ENCODE measurements at places on chromosomes 2 and 18. TPM values are rescaled to one million over a fixed set of nuclear protein-coding genes. Genes with fewer than 3 reads are reported as not detected.

SLC16A14 gene
- polyA plus RNA-seq: 5.0 TPM

PRKD3 gene
- polyA plus RNA-seq: 49.5 TPM

ALK gene
- polyA plus RNA-seq: 0.29 TPM

DCDC2C gene
- not detected for polyA plus RNA-seq

REG3G gene
- polyA plus RNA-seq: not detected

AGXT gene
- 0.15 TPM for polyA plus RNA-seq

- DNase-seq: no peak
Observed at GRCh38 chr2:111049792-111050640, 70.7 kb upstream of the BCL2L11 start.

DNA sequence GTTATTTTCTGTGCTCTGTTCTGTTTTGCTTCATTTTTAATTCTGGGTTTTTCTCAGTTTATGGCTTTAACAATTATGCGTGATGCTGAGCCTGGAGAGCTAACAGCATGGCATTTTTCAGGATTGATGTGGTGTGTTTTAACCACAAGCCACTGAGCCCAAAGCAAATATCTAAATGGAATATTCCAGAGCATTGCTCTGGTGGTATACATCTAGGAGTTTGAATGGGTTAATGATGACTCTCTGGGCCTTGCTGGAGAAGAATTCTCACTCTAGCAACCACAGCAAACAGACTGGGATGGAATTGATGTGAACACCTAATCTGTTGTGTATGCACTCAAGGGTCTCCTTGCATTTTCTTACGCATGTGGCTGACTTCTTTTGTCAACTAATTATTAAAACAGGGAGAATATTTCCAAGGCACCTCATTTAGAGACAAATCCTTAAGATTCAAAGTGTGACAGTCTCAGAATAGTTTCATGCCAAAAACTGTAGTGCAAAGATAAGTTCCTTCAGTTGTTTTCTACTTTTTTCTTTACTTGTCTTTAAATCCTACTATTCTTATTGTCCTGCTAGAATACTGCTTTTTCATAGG, 164.0 kb downstream of the DTNA start:
- no peak for DNase-seq

DNA sequence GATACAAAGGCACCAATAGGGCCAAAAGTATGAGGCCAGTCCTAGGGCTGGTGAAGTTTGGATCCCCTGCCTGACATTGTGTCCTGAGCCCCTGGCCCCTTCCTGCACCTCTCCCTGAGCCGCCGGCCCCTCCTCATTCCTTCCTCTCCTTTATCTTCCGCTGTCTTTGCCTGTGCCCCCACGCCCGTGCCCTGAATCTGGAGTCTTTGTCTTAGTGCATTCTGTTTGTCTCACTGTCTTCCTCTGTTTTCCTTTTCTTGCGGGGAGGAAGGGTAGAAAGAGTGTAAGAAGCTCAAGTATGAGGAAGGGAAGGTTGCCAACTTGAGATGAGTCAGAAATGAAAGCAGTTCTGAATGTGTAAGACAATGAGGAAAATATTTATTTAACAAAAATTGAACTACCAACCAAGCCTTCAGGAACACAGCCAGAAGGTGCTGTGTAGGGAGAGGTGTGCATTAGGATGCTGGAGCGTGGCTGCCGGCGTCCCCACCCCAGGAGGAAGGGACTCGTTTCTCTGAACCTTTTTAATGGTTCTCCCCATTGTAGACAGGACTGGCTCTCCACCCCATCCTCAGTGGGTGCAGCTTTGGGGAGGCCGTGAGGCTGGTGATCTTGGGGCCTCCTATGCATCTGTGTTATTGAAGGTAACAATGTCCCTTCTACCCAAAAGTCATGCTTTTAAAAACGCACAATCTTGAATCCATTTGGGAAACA, 133.1 kb downstream of the NEDD4L start:
- DNase-seq: no peak

GRCh38 chr18:51266773-51267172, 69.3 kb upstream of the MEX3C start:
- DNase-seq: no peak

GRCh38 chr2:170238776-170239175, 60.8 kb downstream of the MYO3B start:
- no peak for DNase-seq

- DNase-seq: no peak
Observed at GRCh38 chr2:151033271-151034248, 228.1 kb downstream of the RBM43 start.

DNA sequence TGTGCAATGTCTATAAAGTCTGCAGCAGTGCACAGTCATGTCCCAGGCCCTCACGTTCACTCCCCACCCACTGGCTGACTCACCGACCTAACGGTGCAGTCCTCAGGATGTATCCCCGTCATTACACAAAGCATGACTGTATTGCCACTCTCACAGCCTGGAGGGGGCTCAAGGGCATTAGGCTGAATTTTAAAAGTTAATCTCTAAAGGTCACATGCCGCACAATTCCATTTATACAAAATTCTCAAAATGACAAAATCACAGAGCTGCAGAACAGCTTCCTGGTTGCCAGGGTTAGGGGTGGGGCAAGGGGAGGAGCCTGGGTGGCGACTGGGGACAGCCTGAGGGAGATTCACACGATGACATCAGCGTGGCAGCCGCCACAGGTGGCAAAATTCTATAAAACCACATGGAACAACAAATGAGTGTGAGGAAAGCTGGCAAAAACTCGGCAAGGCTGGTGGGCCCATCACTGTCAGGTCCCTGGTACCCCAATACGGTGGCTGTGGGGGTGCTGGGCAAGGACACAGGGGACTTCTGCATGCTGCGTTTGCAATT, 97.6 kb downstream of the NDUFA10 start:
- DNase-seq: no peak

DNA sequence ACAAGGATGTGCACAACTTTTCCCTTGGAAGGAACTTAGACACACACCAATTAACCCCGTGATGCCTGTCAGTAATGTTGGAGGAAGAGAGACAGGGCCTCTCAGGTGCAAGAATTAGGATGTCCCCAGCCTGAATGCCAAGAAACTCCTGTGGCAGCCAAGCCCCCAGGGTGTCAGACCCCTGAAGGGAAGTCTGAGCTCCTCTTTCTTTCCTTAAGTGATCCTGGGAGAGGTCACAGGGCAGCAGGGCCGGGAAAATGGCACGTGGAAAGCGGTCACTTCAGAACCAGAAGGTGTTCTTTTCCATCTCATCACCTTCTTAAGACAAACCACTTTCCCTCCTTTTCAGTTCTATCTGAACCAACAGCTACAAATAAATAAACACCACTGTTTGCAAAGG, 185.9 kb downstream of the ANAPC1 start:
- no peak for DNase-seq

DNA sequence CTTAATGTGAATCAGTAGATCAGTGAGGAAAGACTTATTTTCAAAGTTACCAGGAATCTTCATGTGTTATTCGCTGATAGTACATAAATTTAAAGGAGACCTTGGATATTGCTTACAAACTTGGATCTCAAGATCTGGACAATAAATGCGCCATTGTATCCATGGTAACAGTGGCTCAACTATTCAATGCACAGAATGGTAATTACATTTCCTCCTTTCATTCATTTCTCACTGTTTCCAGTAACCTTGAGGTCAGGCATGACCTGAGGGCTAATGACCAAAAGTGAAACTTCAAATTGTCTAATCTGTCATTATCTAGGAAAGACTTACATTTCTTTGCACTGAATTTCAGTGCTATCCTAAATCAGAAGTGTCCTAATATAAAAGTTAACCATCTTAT, 8.1 kb downstream of the LRP2 start:
- no peak for DNase-seq

DNA sequence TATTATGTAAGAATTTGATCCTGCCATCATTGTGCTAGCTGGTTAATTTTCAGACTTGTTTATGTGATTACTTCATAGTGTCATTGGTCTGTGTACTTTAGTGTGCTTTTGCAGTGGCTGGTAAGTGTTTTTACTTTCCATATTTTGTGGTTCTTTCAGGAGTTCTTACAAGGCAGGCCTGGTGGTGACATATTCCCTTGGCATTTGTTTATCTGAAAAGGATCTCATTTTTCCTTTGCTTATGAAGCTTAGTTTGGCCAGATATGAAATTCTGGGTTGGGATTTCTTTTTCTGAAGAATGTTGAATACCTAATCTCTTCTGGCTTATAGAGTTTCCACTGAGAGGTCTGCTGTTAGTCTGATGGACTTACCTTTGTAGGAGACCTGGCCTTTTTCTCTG, 72.8 kb upstream of the MC4R start:
- DNase-seq: no peak

- no peak for DNase-seq
Observed at GRCh38 chr2:208501206-208501605, 94.6 kb downstream of the PTH2R start.

GRCh38 chr18:9079818-9080528, 22.5 kb upstream of the NDUFV2 start:
- DNase-seq: no peak

GRCh38 chr2:69789175-69789721, 40.2 kb upstream of the GMCL1 start:
- no peak for DNase-seq

DNA sequence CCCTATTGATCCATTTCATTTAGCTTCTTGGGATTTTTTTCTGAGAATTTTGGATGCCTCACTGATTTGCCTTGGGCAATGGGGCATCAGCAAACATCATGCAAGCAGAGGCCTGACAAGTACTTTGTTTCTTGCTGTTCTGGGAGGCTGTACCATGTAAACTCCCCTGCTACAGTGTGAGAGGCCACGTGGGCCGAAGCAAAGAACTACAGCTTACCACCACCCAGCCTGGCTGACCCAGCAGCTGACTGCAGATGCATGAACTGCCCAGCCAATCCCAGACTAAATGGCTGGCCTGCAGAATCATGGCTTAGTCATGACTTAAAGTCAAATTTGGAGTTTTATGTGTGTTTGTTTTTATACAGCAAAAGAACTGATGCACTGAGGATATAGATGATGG, 579.9 kb downstream of the CNTNAP5 start:
- no peak for DNase-seq

DNA sequence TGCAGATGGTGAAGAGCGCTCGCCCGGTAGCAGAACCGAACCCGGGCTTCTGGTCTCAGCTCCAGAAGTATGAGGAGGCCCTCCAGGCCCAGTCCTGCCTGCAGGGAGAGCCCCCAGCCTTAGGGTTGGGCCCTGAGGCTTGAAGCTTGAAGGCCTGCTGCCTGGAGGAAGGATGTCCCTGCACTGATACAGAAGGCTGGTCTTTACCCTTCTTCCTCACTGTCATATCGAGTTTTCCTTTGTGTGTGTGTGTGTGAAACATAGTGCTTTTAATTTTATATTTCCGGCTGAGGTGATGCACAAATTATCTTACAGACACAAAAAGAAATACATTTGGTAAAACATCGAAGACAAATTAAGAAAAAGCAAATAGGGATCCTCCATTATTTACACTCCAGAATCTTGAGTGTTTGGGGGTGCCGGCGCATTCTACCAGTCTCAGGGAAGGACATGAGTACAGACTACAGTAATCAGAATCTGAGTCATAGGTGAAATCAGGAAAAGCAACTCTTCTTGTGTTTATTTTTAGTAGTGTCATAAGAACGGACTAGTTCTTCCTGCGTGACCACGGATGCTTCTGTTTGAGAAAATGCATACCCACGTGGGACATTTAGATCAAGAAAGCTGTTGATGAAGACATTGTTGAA, 1.3 kb downstream of the DUSP28 start:
- no peak for DNase-seq

- DNase-seq: no peak
Observed at GRCh38 chr2:109351164-109351756, 222.3 kb downstream of the SH3RF3 start.

GRCh38 chr2:149357058-149357457, 26.7 kb downstream of the LYPD6 start:
- no peak for DNase-seq

- DNase-seq: no peak
Observed at GRCh38 chr2:129764376-129765325, 214.8 kb upstream of the RAB6C start.

DNA sequence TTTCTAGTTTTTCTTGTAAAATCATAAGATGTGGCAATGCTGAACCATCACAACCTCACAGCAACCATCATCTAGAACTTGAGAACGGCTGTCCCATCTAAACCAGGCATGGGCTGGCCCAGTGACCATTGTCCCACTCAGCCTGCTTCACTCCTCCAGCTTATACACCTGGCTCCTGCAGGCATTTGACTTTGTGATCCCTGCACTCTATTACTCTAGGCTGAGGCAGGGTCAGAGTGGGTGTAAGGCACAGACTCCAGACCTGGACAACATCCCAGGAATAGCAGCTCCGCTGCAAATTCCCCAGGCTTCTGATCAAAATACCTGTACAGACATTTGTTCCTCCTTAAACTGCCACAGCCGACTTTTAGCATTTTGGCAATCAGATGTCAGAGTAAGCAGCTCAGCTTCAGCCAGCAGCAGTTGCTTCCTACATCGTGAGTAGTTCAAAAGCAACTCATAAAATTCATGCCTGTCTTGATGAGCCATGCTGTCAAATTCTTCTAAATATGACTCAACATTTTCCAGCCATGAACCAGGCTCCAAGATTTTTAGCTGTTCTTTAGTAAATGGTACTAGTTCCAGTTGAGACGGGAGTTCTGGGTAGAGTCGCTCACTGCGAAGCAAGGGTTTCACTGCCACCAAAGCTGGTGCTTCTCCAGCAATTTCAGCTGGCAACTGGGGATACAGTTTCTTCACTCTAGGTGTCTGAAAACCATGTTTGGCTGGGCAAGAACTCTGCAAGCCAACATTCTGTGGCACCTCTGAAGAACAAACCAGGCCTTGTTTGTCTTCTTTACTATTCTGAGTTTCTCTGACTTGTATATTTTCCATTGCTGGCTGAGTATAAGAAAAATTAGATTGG, 12.8 kb downstream of the EPG5 start:
- DNase-seq: no peak

GRCh38 chr2:153808679-153809078, 63.0 kb upstream of the GALNT13 start:
- no peak for DNase-seq

GRCh38 chr2:134080386-134081089, 173.3 kb upstream of the MGAT5 start:
- DNase-seq: no peak

DNA sequence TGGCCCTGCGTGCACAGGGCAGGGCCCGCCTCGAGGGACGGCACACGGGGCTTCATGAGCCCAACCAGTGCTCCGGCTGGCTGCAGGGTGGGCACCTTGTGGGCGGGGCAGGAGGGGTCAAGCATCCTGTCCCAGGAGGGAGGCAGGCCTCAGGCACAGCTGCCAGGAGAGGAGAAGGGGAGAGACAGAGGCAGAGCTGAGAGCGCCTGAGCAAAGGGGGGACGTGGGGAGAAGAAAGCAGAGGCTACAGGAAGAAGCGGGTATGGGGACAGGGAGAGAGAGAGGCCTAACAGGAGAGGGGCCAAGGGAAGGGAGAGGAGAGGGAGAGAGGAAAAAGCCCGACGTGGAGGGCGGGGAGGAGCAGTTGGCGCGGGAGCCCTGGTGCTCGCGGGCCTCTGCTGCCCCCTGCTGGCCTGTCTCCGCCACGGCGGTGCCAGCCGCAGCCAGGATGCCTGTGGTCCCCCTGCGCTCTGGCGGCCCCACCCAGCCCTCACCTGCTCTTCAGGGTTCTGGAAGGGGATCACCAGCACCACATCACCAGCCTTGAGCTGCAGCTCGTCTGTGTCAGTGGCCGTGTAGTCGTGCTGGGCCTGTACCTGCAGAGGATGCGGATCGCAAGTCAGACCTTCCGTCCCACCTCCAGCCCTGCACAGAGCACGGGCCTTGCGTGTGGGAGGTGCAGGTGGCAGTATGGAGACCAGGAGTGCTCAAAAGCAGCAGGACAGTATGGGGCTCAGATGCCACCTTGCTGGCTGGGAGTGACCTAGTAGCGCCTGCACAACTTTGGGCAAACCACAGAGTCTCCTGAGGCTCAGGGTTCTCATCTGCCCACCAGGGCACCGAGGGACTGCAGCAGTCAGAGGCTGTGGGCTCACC, 56.8 kb downstream of the BIN1 start:
- DNase-seq: no peak

All from right renal cortex interstitium (tissue), 3 donors.